Spinal cord (tissue), 10 donors: ENCODE measurements at places on chromosomes 12 and 14.

GRCh38 chr12:106480251-106480650, 102.6 kb upstream of the RFX4 start:
- DNase-seq = no peak

- no peak for DNase-seq
Measured at GRCh38 chr12:93784339-93785086, 107.3 kb downstream of the CRADD start.

- no peak for DNase-seq
Measured at GRCh38 chr14:90883782-90884181, 67.6 kb upstream of the TTC7B start.

DNA sequence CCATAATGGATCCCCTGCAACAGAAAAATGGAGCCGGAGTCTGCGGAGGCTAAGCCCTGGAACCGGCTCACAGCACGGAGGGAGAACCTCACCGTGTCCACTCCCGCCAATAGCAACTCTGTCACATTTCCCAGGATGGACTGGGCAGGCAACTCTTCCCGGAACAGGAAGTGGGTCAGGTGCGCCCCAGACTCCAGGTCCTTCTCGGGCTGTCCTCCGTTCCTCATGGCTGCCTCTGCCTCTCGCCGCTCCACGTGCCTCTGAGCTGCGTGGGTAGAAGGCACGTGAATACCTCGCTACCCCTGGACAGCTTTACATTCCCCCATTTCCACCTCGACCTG, 2.2 kb downstream of the CYP27B1 start:
- DNase-seq = no peak

DNA sequence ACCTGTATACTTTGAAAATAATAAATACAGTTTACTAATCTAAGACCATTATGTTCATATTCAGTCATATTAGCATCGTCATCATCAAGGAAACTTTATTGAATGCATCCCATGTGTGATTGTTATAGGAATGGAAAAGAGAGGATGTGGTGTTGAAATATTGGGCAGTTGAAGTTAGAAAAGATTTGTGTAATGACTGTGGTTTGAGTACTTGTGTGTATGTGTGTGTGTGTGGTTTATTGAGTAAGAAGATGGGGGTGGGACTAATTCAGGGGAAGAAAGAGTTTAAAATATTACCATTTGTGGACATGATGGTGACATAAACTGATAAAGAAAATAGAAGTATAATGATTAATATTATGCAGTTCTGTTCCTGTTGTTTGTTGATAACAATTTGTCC, 238.7 kb upstream of the SEL1L start:
- DNase-seq = no peak

GRCh38 chr14:21993070-21993469, 319.5 kb upstream of the OR4E1 start:
- no peak for DNase-seq

GRCh38 chr14:32692441-32692840, 246.2 kb upstream of the NPAS3 start:
- DNase-seq = no peak

DNA sequence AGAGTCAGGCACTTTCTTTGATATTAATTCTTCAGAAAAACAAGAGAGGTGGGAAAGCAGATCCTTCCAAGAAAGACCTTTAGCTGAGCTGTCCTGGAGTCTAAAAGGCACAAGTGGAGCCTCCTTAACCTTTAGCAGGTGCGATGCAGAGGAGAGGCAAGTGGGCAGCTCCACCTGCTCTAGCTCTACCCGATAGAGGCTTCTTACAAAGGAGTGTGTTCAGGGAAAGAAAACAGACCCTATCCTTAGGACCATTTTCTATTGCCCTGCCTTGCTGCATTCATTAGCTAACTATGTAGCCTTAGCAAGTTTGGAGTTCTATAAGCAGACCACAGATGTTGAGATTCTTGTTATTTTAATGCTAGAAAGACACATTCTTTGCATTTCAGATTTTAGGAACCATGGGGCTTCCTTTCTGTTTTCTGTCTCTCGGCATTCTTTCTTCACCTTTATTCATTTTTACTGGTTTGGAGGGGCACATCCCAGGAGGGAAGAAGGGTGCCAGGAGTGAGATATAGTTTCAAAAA, 214.5 kb downstream of the EGLN3 start:
- DNase-seq = no peak

DNA sequence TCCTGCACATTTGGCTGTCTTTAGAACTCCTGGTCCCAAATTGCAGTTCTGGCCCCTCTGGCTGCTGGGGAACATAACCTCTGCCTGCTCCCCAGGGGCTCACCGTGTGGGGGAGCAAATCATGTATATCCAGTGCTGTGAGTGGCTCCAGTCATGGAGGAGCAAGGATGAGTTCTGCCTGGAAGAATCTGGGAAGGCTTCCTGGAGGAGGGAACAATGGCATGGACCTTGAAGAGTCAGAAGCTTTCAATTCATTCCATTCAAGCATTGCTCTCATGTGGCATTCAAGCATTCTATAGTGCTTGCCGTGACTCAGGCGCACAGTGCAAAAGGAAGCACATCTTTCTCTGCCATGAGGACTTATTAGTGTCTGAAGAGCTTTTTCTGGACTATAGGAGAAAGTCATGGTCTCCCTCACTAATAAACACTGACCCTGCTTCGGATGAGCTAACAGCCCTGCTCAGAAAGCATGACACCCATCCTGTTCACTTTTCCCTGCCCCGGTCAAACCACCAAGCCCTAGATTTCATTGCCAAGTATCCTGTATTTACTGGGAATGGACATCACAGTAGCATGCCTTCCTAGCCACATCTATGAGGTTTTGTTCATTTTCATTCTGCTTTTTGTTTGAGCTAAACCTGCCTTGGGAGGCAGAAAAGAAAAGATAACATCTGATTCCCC, 3.5 kb downstream of the IFI27 start:
- no peak for DNase-seq

GRCh38 chr12:75389061-75389460, 1.8 kb upstream of the GLIPR1L2 start:
- no peak for DNase-seq

DNA sequence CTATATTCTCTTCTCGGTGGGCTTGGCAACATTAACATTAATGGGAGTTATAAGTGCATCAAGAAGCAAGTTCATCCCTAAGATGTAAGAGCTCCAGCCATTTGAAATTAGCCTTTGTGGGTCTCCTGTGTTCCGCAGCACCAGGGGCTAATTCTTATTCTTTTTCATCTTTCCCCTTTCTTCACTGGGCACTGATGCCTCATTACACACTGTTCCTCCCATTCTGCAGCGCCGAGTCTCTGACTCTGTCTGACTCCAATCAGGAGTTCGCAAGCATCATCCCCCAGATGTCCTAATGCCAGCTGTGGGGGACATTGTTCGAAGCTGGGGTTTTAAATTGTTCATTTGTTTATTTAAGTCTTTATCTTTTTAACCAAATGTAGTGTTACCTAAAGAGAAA, 341.3 kb downstream of the EGLN3 start:
- no peak for DNase-seq

DNA sequence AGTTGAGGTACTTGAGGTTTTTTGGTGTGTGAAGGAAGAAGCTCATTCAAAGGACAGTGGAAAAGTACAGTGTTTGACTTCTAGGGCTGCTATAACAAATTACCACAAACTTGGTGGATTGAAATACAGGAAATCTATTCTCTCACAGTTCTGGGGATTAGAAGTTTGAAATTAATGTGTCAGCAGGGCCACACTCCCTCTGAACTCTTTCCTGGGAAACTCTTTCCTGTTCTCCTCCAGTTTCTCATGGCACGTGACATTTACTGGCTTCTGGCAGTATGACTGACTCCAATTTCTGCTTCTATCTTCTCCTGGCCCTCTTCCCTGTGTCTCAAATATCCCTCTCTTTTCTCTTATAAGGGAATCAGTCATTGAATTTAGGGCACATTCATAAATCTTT, 160.2 kb downstream of the CCDC91 start:
- DNase-seq = no peak

DNA sequence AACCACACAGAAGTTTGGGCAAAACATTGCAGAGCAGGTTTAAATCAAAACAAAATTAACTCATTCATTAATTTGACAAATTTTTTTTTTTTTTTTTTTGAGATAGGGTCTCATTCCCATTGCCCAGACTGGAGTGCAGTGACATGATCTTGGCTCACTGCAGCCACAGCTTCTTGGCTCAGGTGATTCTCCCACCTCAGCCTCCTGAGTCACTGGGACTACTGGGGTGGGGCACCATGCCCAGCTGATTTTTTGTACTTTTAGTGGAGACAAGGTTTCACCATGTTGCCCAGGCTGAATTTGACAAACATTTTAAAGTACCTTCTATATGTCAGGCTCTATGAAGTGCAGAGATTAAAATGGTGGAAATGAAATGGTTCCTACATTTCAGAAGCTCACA, 257.1 kb upstream of the NPAS3 start:
- no peak for DNase-seq

DNA sequence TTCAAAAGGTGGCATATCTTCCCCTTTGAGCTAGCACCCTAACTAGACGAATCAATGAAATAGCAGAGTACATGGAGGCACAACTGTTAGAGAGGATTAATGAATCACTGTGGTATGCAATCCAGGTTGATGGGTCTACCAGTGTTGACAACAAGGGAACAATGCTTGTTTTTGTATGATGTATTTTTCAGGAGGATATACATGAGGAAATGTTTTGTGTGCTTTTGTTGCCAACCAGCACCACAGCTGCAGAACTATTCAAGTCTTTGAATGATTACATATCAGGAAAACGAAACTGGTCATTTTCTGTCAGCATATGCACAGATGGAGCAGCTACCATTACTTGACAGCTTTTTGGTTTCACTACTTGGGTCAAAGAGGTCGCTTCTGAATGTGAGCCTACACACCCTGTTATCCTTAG, 142.6 kb downstream of the GPHN start:
- DNase-seq = no peak

DNA sequence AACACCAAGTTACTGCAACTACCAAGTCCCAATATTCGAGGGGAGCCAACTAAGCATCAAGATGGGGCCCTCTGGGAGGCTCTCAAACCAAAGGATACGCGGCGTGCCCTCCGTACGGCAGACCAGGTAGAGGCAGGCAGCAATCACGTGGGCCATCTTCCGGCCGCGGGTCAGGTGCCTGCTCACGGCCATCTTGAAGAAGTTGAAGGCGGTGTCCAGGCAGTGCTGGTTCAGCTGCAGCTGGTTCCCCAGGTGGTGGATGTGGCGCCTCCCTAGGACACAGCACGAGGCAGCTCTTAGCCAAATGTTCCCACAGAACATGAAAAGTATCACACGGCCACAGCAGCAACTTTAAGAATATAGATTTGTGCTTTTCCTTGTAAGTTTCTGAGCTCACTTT, 24.3 kb downstream of the BTBD6 start:
- no peak for DNase-seq

- no peak for DNase-seq
Measured at GRCh38 chr12:16198884-16199283, 78.6 kb downstream of the SLC15A5 start.

GRCh38 chr14:60090864-60091519, 731 bp upstream of the PCNX4 start:
- peak; percentile 68 for DNase-seq

GRCh38 chr12:54629925-54630324, 4.8 kb downstream of the LACRT start:
- DNase-seq = no peak

DNA sequence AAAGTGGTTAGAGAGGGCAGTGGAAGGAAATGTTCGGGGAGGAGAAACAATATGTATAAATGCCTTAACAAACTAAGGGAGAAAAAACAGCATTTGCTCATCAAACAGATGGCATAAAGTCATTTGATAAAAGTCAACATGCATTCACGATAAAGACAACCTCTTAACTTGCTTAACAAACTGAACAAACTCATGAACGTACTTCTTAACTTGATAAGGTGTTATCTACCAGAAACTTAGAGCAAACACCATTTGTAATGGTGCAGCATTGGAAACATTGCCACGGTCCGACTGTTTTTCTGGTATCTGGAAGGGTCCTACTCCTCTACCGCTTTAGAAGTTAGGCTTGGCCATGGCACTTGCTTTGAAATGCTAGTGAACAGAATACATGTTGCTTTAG, 4.2 kb upstream of the RPS6KL1 start:
- no peak for DNase-seq

DNA sequence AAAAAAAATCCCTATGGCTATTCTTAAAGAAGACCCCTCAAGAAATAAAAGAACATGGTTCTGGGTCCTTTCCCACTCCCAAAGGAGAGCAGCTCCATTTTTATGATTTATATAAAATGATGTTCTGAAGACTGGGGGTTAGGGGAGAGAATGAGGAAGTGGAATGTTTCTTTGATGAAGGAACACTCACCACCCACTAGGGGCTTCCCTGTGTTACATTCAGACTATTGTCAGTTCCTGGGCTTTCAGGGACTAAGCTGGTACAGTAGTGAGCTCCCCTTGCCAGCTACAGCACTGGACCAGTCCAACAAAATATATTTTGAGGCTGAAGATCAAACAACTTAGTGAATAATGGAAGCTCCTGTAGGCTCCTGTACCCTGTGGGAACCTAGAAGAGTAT, 98.9 kb downstream of the HMGA2 start:
- no peak for DNase-seq

DNA sequence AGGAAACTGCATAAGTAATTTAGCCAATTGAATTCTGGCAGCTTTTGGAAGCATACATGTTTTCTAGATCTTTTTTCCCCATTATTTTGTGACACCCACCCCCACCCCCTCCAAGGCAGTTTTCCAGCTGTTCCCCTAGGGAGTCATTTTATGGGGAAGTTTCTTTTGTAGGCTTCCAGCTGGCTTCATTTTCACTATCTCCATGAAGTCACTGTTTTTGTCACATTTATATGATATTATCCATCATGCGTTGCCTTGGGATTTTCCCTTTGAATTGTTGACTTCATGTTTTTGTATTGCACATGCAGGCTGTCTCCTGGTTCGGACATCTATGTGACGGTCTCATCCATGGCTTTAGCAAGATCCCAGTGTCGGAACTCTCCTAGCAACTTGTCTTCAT, 233.6 kb upstream of the RGS6 start:
- DNase-seq = no peak

DNA sequence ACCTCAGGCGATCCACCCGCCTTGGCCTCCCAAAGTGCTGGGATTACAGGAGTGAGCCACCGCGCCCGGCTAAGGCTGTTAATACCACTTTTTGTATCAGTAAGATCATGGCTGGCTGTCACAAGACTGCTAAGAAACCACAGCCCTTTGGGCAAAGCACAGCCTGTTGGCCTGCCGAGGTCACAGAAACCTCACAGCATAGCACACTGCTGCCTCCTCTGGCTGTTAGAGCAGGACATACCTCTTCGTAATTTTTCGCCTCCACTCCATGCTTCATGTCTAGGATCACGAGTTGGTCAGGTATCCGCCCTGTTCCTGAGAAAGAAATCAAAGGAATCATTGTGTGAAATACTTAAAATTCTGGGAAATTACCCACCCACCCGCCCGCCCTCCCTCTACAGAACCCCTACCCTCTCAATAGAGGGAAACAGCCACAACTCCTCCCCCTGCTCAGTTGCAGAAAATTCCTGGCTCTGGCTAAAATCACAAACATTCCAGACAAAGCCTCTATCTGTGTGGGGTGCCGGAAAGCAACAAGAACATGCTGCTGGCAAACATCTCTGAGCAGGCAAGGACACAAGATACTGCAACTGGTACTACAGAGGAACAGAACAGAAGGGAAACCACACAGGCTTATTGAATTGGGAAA, 20.7 kb upstream of the NEK9 start:
- no peak for DNase-seq
